ENCODE measurements at places on chromosomes 2 and 18.
A peak's percentile ranks its signal among the peaks of the same experiment; 100 is the strongest.

DNA sequence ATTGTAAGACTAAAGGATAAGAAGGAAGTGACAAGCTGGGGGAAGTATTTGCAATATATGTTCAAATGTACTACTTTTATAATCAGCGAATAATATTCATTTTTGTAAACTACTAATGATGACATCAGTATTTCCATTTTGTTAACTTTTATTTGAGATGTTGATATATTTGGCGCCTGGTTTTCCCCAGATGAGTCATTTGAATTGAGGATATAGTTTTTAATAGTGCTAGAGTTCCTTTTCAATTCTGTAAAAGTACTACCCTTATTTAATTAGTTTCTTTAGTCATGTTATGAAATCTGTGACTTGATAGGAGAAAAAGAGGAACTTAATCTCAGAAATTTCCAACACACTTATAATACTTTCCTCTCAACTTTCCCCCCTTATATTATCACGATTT is 495.3 kb downstream of the IRS1 start:
- no peak for DNase-seq

GRCh38 chr2:2872713-2873449 is 504.7 kb downstream of the EIPR1 start:
- DNase-seq: no peak

- no peak for DNase-seq
These were observed 58.4 kb downstream of the KCTD18 start for GRCh38 chr2:200451511-200451910.

DNA sequence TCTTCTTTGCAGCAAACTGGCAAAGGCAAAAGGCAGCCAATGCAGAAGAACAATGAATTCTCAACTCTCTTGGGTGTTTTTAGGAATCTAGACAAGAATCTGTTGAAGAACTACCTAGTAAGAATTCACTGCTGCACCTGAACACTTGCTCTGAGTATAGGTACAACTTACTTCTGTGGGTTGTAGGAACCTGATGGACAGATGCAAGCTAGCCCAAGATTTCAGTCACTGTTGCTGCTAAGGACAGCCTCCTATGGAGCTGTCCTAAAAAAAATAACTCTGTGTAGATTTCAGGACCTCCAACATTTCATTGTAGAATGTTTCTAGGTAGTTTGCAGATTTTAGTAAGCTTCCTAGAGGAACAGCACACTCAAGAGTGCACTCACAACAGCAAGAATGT is 363.5 kb downstream of the CBLN2 start:
- no peak for DNase-seq

DNA sequence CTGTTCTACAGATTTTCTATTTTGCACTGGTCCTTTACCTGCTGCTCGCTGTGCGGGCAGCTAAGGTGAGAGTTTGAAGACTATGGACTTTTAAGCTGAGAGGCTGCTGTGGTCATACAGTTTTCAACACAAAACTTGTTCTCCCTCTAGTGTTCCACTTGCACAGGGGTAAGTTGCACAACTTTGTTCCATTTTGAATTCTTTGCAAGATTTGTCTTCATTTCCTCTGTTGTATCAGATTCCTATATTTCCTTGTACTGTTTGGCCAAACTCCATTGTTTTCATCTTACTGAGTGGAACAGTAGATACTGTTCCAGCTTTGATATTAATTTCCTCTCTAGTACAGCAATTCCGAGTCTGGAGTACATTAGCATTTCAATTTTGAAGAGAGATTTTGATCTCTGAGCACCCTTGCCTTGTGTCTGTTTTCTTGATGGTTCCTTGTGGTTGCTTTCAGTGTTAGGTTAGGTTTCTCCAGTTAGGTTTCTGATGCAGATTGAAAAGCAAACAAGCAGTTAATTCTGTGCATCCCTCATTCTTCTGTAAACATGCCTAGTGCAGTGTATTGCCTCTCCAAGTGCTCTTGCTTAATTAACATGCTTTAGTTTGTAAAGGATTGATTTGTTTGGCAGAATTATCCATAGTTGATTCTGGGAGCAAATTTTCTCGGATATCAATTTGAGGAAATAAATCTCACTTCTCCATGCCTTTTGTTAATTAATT is 188.8 kb downstream of the PTPRM start:
- no peak for DNase-seq

DNA sequence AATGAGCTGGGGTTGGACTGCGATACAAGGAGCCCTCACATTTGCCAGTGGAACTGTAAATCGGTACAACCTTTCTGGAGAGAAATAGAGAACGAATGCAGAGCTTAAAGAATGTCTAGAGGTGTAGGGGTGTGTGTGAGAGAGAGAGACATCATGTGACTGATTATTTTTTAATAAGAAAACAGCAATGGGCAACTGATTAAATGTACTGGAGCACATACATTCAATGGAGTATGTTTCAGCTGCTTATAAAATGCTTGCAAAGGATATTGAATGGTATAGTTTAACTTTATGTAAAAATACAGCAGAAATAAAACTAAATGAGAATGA is 391 bp upstream of the TMEM17 start:
- DNase-seq: no peak

DNA sequence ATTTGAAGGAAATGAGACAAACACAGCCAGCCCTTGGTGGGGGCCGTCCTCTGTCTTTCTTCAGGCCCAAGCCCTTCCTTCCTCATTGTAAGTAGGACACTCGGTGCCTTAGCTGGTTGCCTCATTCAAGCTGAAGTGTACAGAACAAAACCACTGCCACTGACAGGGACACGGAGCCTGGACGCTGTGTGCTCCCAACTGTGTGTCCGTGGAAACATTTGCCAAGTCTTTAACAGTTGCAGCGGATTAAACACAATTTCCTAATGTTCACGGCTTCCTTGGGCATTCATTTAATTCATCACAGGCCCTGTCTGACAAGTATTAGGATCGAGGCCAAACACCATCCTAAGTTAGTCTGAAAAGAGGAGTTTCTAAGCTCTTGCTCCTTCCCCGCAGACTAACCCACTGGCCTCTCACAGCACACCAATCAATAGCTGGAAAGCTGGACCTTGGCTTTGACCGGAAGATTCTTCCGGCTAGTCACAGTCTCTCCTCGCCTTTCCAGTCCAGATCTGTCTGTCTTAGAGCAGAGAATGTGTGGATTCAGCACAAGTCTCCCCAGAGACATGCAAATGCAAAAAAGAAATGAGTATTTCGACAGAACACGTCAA is 68.7 kb upstream of the ACSL3 start:
- no peak for DNase-seq

DNA sequence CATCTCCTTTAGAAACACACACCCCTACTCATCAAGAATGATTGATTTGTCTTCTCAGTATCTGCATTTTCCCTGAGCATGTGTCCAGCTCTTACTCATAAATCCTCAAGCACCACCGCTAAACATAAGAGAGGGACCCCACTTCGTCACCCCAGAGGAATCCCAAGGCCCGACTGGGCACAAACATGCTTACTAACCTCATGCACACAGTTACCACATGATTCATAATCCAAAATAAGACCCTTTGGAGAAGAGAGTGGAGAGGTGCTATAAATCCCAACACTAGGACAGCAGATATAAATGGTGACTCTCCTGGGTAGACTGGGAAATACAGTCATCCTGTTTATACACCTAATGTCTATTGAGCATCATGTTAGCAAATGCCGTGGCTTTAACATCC is 843.2 kb upstream of the ID2 start:
- peak; percentile 29 for DNase-seq
